ENCODE measurements at places on chromosomes 6 and 20. TPM values are rescaled to one million over a fixed set of nuclear protein-coding genes. Genes with fewer than 3 reads are reported as not detected.

DNA sequence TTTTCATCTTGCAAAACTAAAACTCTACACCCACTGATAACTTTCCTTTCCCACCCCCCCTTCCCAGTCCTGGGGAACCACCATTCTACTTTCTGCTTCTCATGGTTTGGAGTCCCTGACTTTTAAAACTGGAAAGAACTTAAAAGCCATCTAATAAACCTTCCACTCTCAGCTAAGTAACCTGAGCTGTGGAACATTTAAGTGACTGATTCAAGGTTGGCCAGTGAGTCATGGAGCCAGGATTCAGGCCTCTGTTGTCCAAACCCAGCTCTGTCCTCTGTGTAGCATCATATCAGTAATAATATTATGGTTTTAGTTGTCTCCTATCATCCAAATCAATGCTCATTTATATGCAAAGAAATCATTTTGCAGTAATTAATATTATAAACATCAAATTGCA is 176.0 kb upstream of the NT5E start:
- DNase-seq = no peak

DNA sequence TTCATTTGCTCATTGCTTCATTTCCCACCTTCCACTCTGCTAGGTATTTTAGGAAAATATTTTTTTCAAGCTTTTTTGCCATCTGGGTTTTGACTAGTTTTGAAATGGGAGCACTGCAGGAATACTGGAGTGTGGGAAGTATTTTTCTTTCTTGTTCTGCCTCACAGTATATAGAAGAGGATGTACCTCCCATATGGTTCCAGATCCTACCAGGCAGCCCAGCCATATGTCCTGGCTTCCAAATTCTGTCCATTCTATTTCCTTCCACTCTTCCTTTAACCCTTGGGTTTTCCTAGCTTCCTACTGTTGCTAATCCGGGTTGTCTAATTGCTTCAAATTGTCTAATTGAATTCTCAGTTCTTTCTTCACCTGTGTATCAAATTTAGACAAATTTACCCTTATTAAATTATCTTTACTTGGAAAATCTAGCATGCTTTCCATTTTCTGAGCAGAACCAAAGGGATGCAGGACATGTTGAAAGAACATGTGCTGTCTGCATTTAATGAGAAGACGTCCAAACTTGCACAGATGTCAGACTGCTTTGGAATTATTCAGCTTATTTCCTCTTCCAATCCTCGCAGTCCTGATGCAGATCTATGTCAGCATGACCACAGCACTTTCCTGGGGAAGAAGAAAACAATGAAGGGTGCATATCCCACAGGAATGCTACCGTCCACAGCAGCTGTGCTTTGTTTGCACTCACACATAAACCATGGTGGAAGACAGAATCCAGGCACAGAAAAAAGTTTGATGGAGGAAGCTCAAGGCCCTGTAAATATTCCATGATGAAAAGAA is 1273.9 kb upstream of the MAP3K7 start:
- DNase-seq = no peak

GRCh38 chr6:131728296-131728939 is 17.6 kb upstream of the CTAGE9 start:
- no peak for DNase-seq

Gene CNKSR3
- total RNA-seq = 0.78 TPM

DNA sequence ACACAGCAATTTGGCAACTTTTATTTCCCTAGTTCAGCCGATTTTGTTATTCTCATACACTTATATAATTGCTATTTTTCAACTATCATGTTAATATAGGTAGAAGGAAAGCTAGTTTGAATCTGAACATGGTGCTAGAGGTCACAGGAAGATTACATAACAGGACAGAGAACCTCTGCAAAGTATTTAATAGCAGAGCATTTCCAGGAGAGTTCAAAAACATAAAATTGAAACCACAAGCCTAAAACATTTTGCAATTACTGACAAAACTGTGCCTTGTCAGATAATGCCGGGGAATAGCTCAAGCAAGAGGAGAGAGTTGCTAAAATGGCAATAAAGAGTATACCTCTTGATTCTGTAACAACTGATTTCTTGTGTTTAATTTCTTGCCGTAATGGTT is 70.8 kb downstream of the TFAP2B start:
- DNase-seq = no peak

- no peak for DNase-seq
Observed at GRCh38 chr6:63713332-63713731, 77.7 kb downstream of the PHF3 start.

DNA sequence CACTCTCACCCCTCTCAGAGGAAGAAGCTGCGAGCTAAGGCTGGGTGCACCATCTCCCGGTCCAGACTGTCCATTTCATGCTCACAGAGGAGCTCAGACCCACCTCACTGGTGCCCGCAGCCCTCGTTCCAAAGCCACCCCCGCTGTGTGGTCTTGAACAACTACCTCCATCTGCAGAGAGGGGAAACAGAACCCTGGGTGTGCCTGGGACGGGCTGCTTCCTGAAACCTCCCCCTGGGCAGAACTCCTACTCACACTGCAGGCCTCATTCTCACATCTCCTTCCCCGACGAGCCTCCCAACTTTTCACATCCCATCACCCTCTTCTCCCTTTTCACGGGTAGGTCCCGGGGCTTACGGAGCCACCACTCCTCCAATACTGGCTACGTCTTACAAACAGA is 18.1 kb downstream of the PMEPA1 start:
- no peak for DNase-seq

- no peak for DNase-seq
Observed at GRCh38 chr20:58401162-58401561, 12.1 kb downstream of the VAPB start.

GRCh38 chr6:27791182-27791943 is 120.8 kb downstream of the OR2B2 start:
- no peak for DNase-seq

- DNase-seq = no peak
Observed at GRCh38 chr6:3372184-3372846, 84.5 kb downstream of the SLC22A23 start.

Gene NR2E1
- not detected for total RNA-seq

DNA sequence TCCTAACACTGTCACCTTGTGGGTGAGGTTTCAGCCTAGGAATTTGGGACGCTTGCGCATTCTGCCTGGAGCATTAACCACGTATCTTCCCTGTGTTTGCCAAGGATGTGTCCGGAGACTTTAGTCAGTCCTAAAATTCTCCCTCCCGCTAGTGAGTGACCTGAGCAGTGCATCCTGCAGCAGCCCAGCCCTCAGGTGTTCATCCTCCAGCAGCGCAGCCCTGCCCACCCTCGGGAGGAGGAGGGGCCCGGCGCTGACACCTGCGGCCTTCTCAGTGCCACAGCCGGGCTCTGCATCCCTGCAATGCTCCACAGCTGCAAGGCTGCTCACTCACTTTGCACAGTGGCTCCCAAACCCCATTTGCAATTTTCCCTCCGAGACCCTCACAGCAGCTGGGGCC is 79.5 kb downstream of the ERMARD start:
- DNase-seq = no peak

- DNase-seq = no peak
Observed at GRCh38 chr6:53598265-53598907, 53.5 kb upstream of the GCLC start.

DNA sequence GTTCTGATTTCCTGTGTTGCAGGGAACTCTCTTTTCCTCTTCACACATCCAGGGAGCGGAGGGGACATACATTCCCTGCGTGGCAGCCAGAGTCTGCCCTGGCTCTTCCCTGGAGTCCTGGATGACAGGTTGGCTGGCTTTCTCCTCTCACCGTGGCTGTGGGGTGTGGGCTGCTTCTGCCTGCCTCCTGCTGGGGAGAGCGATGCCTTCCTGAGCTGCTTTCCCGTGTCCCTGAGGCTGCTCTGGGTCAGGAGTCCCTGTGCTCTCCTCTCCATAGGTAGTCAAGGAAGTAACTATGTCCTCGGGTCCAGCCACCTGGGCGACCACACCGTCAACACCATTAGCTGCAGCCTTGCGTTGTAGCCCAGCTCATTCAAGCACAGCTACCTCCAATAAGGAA is 451.7 kb downstream of the QKI start:
- no peak for DNase-seq

Gene ABHD16B
- total RNA-seq = not detected

GRCh38 chr6:158907931-158908330 is 88.8 kb upstream of the EZR start:
- no peak for DNase-seq

- no peak for DNase-seq
Observed at GRCh38 chr6:75751443-75751842, 2.4 kb downstream of the MYO6 start.

Gene EDN3
- not detected for total RNA-seq

GRCh38 chr20:4084096-4084495 is 68.7 kb upstream of the RNF24 start:
- no peak for DNase-seq

- no peak for DNase-seq
Observed at GRCh38 chr20:22814471-22815205, 220.5 kb upstream of the SSTR4 start.

Gene PDYN
- not detected for total RNA-seq

DNA sequence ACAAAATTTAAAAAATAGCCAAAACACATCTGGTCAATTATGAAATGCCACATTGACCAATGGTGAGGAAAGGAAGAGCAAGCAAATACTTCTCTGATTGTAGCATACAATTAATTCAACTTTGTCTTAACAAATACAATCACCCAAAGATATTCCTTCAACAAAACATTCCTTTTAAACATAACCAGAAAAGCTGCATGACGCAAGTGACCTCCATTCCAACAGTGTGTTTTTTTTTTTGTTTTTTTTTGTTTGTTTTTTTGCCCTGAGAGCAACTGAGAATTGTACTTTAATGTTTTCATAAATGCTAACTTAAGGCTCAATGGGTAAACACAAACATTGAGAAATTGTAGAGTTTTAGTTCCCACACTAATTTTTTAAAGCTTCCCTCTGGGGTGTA is 184.4 kb downstream of the PTPRK start:
- DNase-seq = no peak

DNA sequence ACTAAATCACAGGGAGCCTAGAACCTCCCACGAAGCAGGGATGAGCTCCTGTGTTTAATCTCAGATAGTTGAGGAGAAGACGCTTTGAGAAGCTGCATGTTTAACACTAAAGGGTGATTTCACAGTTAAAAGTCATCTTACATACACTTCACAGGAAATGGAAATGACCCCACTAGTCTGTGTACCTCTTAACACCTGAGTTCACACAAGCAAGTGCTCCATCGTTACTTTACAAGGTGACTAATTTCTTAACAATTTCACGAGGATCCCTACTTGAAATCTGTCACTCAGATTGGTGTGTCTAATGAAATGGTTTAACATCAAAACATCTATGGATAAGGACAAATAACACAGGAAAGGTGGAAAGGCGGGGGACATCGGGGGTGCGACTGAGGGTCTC is 93.8 kb upstream of the RPS6KA2 start:
- DNase-seq = no peak

GRCh38 chr6:150491811-150492172 is 107.9 kb upstream of the PLEKHG1 start:
- no peak for DNase-seq

GRCh38 chr6:148112851-148113319 is 229.8 kb upstream of the SASH1 start:
- DNase-seq = no peak

Gene HCRTR2
- total RNA-seq = not detected

DNA sequence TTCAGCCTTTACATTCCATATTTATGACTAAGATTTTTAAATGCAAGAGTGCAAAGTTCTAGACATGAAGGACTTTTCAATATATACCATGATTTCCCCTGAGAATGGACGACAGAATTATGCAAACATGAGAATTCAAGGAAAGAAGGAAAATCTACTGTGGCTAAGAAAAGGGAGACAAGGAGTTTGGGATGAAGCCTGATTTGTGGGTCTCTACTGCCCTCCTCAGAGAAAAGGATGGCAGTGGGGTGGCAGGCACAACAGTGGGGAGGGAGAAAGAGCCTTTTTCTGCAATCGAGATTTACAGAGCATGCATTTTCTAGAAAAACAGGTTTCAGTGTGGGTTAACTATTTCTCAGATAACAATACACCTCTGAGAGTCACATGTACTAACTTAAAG is 466.9 kb upstream of the NRSN1 start:
- no peak for DNase-seq

Gene TNFAIP3
- total RNA-seq = 268 TPM

DNA sequence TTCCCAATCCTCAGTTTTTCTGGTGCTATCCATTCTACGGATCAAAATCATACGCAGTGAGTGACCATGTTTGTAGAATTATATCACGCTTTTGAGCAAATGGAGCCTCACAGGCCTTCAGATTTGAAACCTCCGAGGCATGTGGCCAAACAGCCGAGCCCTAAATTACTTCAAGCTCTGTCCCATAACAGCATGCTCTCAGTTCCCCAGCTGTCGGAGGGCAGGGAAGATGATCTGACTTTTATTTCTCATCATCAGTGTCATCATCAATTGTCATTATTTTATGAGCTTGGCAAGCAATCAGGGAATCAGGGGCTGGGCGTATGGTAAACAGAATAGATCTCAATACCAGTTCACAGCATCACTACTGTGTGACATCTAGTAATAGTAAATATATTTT is 73.2 kb downstream of the PSMG4 start:
- no peak for DNase-seq

Gene HLA-F
- 220 TPM for total RNA-seq

GRCh38 chr6:52377538-52378221 is 15.7 kb downstream of the PAQR8 start:
- no peak for DNase-seq

GRCh38 chr6:14917109-14917910 is 328.6 kb upstream of the JARID2 start:
- no peak for DNase-seq

GRCh38 chr20:5215672-5216304 is 89.0 kb downstream of the CDS2 start:
- no peak for DNase-seq

DNA sequence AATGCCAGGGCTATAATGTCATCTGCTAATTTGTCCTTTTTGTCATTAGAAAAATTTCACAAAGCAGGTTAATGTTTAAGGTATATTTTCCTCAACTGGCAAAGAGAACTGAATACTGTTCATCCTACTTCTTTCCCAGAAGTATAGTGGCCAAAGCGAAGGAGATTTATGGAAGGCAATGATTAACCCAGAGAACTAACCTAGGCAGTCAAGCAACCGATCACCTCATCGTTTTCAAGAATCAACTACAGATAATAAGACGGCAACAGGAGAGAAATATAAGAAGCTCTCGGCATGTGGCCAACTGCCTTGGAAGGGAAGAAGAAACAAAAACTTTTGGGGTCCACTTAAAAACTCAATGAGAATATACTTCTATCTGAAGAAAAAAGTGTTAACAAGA is 38.2 kb downstream of the REV3L start:
- no peak for DNase-seq

- DNase-seq = no peak
Observed at GRCh38 chr6:8750627-8751026, 315.3 kb upstream of the SLC35B3 start.

- DNase-seq = no peak
Observed at GRCh38 chr20:7770578-7770977, 169.7 kb downstream of the HAO1 start.

GRCh38 chr6:16582446-16583143 is 178.7 kb downstream of the ATXN1 start:
- no peak for DNase-seq

Gene RIOK1
- 35.8 TPM for total RNA-seq

- DNase-seq = no peak
Observed at GRCh38 chr20:19025430-19026120, 186.9 kb upstream of the SLC24A3 start.
